ENCODE measurements at places on chromosomes 3 and 15.

- DNase-seq = no peak
Observed at GRCh38 chr3:175646865-175647264, 787.7 kb downstream of the NAALADL2 start.

GRCh38 chr3:151964743-151965142, 91.3 kb downstream of the SUCNR1 start:
- DNase-seq = no peak

- no peak for DNase-seq
Observed at GRCh38 chr3:156964577-156964976, 138.4 kb downstream of the LEKR1 start.

- DNase-seq = no peak
Observed at GRCh38 chr3:128784843-128785242, 58.9 kb downstream of the RAB7A start.

DNA sequence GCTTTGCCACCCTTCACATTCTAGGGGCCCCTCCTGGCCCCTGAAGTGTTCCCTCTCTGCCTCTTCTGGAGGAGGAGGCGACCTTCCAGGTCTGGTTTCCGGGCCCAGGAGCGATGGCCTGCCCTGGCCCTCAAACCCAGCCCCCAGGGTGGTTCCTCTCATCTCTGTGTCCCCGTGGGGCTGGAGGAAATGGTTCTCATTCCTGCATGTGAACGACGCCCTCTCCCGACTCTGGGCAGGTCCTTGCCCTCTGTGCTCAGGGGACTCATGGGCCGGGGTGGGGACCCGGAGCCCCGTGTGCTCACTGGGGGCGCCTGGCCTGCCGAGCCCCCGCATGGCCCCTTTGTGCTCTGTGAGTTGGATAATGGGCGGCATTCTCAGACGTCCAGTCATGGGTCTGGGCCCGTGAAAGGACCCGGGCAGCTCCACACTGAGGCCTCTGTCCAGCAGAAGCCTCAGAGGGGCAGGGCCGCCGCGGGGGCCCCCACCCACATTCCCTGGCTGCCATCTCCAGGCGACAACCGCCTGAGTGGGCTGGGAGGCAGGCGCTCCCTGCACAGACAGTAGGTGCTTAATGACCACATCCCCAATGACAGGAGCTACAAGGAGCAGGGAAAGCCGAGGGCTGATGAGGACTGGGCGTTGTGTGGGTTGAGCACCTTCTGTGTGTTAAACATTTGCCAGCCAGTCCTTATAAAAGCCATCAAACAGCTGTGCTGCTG, 5.5 kb upstream of the PLXND1 start:
- no peak for DNase-seq

GRCh38 chr3:138914870-138915502, 32.0 kb downstream of the FOXL2 start:
- no peak for DNase-seq

DNA sequence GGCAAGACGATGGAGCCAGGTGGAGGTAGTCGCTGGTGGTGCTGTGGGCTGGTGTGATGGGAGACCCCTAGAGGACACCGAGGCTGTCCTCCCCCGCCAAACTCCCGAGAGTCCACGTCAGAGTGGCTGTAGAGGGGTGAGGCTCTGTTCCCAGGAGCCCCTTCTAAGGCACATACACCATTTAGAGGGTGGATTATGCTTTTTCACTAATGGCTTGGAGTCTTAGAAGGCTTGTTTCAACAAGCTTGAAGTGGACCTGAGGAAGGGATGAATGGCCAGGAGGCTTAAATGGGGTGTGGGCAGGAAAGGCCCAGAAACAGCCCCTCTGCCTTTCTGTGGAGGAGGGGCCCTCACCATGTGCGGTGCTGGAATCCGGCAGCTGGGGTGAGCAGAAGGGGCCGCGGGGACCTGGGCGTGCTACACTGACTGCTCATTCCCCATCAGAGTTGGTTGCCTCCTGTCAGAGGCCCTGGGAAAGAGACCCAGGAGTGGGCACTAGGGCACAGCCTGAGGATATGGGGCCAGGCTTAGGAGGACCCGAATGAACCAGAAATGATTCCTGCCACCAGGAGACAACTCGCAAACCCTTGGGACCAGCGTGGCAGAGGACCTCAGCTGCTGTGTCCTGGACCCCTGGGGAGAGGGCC, 66.2 kb downstream of the FEM1B start:
- no peak for DNase-seq

DNA sequence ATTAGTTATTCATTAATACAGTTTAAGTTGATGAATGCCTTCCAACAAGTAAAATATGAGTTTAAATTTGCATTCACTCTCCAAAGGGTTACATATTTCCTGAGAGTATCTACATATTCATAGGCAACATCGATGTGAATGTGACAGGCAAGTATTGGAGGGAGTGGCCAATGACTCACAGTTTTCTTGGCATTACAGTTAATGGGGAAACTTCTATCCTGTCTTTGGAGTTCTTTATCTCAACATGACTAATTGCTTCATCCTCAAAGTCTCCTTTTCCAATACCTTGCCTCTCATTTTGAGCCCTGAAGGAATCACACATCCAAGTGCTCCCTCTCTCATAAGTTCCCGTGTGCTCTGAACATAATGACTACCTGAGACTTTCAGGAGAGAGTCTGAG, 439.7 kb upstream of the FRG2C start:
- no peak for DNase-seq

DNA sequence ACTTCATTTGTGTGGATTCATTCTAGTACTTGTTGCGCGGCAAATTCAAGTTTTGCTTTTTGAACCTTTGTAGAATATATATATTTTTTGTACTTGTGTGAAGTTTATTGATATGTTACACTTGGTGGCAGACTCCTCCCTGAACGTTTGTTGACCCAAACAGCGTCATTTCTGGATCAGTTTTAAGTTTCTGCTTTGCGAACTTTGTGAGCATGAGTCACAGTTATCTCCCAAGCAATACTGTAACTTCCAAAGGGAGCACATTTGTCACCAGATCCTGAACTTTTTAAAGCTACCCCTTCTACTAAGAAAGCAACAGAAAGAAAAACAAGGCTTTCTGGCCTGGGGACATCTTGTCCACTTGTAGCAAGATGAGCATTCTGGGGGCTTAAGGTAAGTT, 74.8 kb upstream of the CACNA2D3 start:
- no peak for DNase-seq

DNA sequence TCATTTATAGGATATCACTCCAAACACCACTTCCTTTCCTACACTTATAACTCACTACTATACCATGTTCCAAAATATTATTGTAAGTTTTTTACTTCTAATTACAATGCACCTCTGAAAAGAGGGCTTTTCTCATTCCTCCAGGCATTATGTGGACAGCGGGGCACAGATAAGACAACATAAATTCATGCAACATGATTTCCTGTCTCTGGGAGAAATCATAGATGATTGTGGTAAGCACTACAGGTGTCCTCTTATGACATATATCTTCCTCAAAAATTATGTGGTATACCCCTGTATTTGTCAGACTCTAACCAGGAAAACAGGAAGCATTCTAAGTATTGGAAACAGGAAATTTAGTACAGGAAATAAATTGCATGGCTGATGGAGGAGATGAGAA, 45.7 kb upstream of the INO80 start:
- no peak for DNase-seq

DNA sequence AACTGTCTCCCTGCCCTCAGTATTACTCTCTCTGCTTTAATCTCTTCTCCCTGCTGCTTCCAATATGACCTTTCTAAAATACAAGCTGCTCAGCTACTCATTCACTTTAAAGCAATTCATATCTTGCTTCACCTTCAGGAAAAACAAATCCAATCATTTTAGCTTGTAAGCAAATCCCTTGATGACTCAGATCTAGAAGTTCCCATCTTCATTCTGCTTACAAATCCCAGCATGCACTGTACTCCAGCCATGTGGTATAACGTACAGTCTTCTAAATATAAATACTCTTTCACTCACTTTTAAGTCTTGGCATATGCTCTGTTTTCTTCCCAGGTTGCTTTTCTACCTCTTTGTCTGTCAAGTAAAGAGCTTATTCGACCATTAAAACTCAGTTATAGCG, 1009.1 kb upstream of the SEMA6D start:
- DNase-seq = no peak

GRCh38 chr3:79154865-79155264, 612.9 kb downstream of the ROBO1 start:
- DNase-seq = no peak

DNA sequence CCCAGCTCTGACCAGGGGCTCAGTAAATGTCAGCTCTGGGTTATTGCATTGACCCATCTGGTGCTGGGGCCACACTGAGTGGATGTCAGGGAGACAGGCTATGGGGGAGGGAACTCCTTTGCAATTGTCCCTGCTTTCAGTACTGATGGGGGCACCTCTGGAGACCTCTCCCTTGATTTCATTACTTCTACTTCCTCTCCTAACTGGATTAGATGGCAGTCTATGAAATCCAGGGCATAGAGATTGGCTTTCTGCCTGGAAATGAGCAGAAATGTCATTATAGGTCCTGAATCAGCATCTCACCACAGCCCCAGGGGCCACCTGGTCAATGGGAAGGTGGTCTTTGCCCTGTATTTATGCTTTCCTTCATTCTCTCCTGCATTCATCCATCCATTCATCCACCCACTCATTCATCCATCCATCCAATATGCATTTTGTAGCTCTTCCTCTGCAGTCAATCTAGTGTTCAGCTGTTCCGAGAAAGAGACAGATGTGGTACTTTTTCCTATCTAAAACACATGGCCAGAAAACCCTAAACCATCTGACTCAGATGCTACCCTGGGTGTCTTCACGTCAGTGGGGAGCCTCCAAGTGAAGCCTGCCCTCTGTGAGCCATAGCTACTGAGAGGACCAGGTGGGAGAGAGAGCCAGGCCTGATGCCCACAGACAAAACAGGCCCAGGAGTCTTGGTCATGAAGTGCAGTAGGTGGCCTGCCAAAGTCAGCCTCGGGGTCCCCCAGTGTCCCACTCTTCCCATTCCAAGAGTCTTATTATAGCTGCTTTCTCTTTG, 57.1 kb downstream of the CCDC33 start:
- DNase-seq = no peak

- DNase-seq = no peak
Observed at GRCh38 chr3:194312743-194313281, 38.3 kb downstream of the CPN2 start.

- no peak for DNase-seq
Observed at GRCh38 chr15:85031086-85031943, 49.7 kb downstream of the PDE8A start.

GRCh38 chr3:38638354-38638753, 11.1 kb downstream of the SCN5A start:
- DNase-seq = no peak

DNA sequence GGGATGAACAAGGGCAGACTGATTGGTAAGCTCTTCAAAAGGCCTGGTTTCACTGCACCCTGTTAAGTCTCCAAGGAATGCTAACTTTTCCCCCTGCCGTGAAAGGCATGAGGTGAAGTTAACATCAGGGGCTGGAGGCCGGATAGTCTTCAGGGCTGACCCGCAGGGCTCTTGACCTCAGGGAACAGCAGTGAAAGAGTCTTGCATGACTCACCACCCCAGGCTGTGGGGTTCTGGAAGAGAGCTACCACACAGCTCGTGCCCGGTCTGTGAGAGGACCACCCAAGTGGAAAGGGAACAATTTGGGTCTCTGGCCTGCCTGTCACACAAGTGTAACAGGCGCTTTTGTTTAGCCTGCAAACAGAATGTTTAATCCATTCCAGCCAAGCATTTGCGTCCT, 504.9 kb downstream of the EDEM1 start:
- no peak for DNase-seq

DNA sequence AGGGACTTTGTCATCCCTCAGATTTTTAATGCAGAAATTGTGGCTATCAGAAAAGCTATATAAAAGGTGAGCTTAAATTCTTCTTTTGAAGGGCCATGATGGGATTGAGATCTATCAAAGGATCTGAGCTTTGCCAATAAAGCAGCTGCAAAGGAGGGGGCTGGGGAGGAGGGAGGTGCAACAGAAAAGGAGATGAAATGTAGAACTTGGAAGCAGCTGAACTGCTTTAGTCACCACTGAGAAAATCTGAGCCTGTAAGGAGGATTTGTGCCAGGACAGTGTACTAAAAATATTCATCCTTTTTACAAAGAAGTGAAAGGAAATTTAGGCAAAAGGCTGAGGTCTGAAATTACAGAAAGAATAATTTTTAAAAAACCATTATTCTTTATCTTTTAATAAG, 10.4 kb downstream of the TSPAN3 start:
- DNase-seq = no peak

DNA sequence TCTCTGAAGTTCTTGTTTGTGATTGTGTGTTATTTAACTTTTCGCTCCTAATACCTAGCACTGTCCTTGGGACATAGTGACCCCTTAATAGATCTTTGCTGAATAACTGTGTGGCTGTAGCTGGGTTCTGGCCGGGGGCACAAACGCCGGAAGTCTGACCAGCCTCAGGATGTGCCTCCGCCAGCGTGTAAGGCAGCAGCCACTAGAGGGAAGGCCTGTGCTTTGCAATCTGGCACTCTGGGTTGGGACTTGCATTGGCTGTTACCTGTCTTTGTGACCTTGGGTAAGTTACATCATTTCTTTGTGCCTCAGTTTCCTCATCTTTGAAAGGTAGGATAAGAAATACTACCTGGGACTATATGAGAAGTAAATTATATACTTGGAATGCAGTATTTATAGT, 158.7 kb downstream of the GHSR start:
- no peak for DNase-seq

GRCh38 chr3:187286467-187287059, 5.0 kb downstream of the MASP1 start:
- DNase-seq = no peak

- DNase-seq = peak; percentile 16
Observed at GRCh38 chr15:40844696-40845030, 815 bp downstream of the SPINT1 start.

DNA sequence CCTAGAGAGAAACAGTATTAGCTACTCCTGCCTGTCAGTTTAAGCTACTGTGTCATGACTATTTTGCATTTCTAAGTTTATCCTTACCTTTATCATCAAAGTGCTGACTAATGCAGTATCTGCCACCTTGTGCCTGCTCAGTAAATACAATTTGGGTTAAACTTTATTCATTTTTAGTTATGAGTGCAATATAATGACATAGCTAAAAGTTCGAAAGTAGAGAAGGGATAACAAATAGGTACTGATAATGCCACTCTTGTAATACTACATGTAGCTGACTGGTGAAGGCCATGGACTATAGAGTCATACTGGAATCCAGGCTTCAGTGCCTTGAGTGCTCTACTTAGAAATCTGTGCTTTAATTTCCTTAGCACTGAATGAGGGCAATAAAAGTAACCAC, 480.8 kb upstream of the TPRG1 start:
- DNase-seq = no peak

GRCh38 chr3:124443446-124443845, 286.8 kb upstream of the UMPS start:
- DNase-seq = no peak

DNA sequence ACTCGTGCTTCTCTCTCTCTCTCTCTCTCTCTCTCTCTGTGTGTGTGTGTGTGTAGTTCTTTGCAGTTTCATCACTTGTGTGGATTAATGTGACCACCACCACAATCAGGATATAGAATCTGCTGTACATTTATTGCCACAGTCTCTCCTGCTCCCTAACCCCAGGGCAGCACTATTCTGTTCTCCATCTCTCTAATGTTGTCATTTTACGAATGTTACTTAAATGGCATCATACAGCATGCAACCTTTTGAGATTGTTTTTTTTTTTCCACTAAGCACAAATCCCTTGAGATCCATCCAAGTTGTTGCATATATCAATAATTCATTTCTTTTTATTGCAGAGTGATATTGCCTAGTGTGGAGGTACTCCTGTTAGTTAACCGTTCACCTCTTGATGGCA, 26.9 kb downstream of the SLCO3A1 start:
- DNase-seq = no peak
